ENCODE measurements at places on chromosomes 12 and 14. TPM values are rescaled to one million over a fixed set of nuclear protein-coding genes. Genes with fewer than 3 reads are reported as not detected.

The OVCH1 gene
- 0.09 TPM for polyA plus RNA-seq

The TROAP gene
- 12.4 TPM for polyA plus RNA-seq

The PSMB11 gene
- polyA plus RNA-seq, result 0.62 TPM

The PLD4 gene
- 1.5 TPM for polyA plus RNA-seq

The SNAPC1 gene
- polyA plus RNA-seq, result 11.8 TPM
